ENCODE measurements at places on chromosomes 3 and 15. TPM values are rescaled to one million over a fixed set of nuclear protein-coding genes. Genes with fewer than 3 reads are reported as not detected.
A peak's percentile ranks its signal among the peaks of the same experiment; 100 is the strongest.

Gene P2RY12
- total RNA-seq, result not detected

DNA sequence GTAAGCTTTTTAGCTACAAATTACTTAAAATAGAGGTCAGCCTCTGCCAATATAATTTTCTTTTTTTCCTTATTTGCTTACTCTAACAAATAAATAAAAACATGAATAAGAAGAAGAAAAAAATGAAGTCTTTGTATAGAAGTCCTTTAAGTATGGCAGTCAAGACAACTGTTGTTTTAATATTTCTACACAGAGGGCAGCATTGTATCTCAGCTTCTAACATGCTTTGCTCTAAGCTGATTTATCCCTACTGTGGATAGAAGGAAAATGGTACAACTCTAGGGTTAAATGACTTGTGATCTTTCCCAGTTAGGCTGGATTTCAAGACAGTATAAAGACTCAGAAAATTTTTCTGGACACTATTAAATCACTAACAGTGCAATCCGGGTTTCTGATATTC lies 104.3 kb upstream of the MEIS2 start:
- H3K27me3 ChIP-seq, result no peaks in the 10 kb centered on the region
- no peak overlapping the region for H3K27ac ChIP-seq
- DNase-seq, result no peak
- no peak overlapping the region for H3K4me3 ChIP-seq
- no peaks in the 10 kb centered on the region for H3K4me1 ChIP-seq

DNA sequence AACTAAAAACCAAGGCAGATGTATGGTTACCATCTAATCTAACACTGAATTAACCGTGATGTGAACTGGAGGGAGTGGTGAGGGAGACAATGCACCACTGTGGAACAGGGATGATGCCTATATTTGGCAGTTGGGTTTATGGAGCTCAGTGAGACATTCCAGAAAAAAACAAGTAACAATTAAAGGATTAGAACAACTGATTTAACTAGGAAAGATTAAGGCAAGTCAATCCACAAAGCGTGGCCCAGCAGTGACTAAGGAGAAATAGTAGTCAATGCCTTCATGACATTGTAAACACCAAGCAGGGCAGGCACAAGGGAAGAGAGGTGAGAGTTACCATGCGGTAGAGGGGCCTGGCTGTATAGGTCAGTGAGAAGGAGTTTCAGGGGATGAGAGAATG lies 38.1 kb downstream of the CHAC1 start:
- peak; percentile 45 for DNase-seq
- no peaks in the 10 kb centered on the region for H3K4me1 ChIP-seq
- H3K27ac ChIP-seq, result no peak overlapping the region
- H3K4me3 ChIP-seq, result no peak overlapping the region

GRCh38 chr3:117404730-117405129 lies 695.2 kb downstream of the TUSC7 start:
- no peak for DNase-seq
- no peaks in the 10 kb centered on the region for H3K27me3 ChIP-seq
- no peaks in the 10 kb centered on the region for H3K36me3 ChIP-seq

DNA sequence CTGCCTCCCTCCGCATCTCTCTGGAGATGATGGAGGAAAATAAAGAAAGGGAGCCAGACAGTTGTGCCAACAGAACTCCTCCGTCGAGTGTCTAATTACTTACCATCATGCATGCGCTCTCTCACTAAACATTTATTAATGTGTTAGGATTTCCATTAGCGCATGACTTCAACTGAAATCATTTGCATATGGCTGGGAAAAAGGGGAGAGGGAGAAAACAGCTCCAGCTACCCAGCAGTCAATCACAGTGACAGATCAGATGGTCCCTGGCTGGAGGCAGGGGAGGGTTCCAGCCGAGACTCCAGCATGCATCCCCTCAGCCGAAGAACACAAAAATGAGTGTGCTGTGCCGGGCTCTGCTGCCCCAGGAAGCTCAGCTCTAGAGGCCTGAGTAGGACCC lies 6.8 kb upstream of the RHO start:
- peaks cover 7% of the 10 kb centered on the region for H3K4me1 ChIP-seq
- DNase-seq, result no peak
- no peak overlapping the region for H3K27ac ChIP-seq
- H3K27me3 ChIP-seq, result no peaks in the 10 kb centered on the region
- no peaks in the 10 kb centered on the region for H3K36me3 ChIP-seq

GRCh38 chr3:12730506-12731242 lies 28.4 kb downstream of the TMEM40 start:
- no peak overlapping the region for H3K4me3 ChIP-seq
- H3K27ac ChIP-seq, result no peak overlapping the region
- H3K4me1 ChIP-seq, result no peaks in the 10 kb centered on the region
- no peaks in the 10 kb centered on the region for H3K36me3 ChIP-seq
- H3K27me3 ChIP-seq, result no peaks in the 10 kb centered on the region
- no peak for DNase-seq

- no peak overlapping the region for H3K27ac ChIP-seq
- DNase-seq, result no peak
- no peaks in the 10 kb centered on the region for H3K36me3 ChIP-seq
- H3K4me1 ChIP-seq, result peaks cover 8% of the 10 kb centered on the region
- H3K27me3 ChIP-seq, result no peaks in the 10 kb centered on the region
- no peak overlapping the region for H3K4me3 ChIP-seq
Measured at GRCh38 chr15:42384597-42384996, 25.3 kb downstream of the CAPN3 start.

- H3K4me3 ChIP-seq, result no peak overlapping the region
- no peaks in the 10 kb centered on the region for H3K27me3 ChIP-seq
- H3K4me1 ChIP-seq, result peaks cover 25% of the 10 kb centered on the region
- no peak for DNase-seq
Measured at GRCh38 chr3:52024765-52025452, 29.2 kb upstream of the RPL29 start.

- H3K36me3 ChIP-seq, result no peaks in the 10 kb centered on the region
- no peaks in the 10 kb centered on the region for H3K4me1 ChIP-seq
- no peak overlapping the region for H3K27ac ChIP-seq
- no peak overlapping the region for H3K4me3 ChIP-seq
- no peak for DNase-seq
Measured at GRCh38 chr3:82132210-82133069, 371.0 kb upstream of the GBE1 start.

- DNase-seq, result peak; percentile 85
- H3K36me3 ChIP-seq, result no peaks in the 10 kb centered on the region
- peaks cover 56% of the 10 kb centered on the region for H3K27me3 ChIP-seq
- no peak overlapping the region for H3K4me3 ChIP-seq
- no peak overlapping the region for H3K27ac ChIP-seq
- H3K4me1 ChIP-seq, result peaks cover 25% of the 10 kb centered on the region
Measured at GRCh38 chr15:77821188-77821958, 188.7 kb upstream of the LINGO1 start.

- H3K36me3 ChIP-seq, result no peaks in the 10 kb centered on the region
- no peak overlapping the region for H3K4me3 ChIP-seq
- H3K27ac ChIP-seq, result no peak overlapping the region
Measured at GRCh38 chr3:157868196-157868595, 238.0 kb downstream of the SHOX2 start.

DNA sequence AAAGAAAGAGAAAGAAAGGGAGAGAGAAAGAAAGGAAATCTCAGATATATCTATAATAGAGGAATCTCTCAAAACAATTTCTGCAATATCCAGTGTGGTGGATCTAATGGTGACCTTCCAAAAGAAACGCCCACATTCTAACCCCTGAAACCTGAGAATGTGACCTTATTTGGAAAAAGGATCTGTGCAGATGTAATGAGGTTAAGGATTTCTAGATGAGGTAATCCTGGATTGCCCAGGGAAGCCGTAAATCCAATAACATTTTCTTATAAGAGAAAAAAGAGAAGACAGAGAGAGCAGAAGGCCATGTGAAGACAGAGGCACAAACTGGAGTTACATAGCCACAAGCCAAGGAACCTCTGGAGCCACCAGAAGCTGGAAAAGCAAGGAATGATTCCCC lies 307.6 kb downstream of the ZBTB20 start:
- H3K4me3 ChIP-seq, result no peak overlapping the region
- H3K4me1 ChIP-seq, result no peaks in the 10 kb centered on the region
- no peaks in the 10 kb centered on the region for H3K36me3 ChIP-seq
- no peaks in the 10 kb centered on the region for H3K27me3 ChIP-seq
- DNase-seq, result no peak
